ENCODE measurements at places on chromosomes 2 and 18.

GRCh38 chr2:216793386-216793785, 66.5 kb downstream of the TNP1 start:
- DNase-seq: no peak

DNA sequence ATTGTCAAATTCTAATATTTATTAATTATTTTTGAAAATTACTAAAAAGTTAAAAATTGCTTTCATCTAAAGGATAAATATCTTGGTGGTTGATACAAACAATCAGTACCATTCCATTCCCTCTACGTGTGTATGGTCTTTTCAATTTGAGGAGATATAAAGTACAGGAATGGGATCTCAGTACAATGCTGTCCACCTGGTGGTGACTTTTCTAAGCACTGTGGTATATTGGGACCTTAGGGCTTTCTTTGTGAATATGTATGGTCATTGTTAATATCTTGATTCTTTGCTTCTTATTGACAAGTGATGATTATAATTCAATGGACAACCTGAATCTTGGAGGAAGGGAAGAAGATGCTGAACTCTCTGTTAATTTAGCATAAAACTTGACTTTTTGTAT, 83.1 kb downstream of the NBEAL1 start:
- no peak for DNase-seq

GRCh38 chr2:189557373-189557772, 23.2 kb downstream of the SLC40A1 start:
- no peak for DNase-seq

DNA sequence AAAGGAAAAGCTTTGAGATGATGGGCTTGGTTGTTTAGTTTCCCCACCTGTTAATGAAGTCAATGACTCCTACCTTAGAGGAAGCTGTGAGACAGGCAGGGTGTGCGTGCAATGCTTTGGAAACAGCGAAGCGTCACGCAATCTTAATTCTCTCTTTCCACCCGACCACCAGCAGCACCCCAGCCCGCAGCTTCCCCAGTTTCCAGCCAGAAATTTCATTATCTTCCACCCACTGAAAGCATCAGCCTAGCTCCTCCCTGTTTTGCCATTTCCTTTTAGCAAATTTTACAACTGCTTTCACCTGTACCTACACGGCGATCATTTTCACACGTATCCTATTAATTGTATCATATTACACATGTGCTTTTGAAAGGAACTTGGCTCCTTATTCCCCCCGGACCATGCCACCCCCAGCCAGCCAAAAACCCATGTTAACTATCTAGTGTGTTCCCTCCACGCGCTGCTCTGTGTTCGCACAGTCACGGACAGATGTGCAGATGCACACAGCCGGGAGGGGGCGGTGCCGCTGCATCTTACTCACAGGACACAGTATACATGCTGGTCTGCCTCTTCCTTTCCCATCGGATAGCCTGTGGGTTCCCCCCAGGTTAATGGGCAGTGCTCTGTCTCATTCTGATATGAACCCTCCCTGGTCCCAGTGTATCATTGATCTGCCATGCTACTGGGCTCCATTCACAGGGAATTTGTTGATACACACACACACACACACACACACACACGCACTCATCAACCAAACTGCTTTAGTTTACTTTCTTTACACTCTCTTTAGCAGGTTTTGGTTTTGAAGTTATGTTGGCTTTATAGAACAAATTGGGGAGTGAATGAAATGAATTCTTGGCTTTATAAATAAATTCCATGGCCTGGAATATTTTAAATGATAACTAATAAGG, 22.4 kb downstream of the CYP27C1 start:
- peak; percentile 44 for DNase-seq

GRCh38 chr2:119112230-119112629, 46.3 kb downstream of the C1QL2 start:
- no peak for DNase-seq

- no peak for DNase-seq
Measured at GRCh38 chr2:3960106-3960505, 256.7 kb downstream of the DCDC2C start.

DNA sequence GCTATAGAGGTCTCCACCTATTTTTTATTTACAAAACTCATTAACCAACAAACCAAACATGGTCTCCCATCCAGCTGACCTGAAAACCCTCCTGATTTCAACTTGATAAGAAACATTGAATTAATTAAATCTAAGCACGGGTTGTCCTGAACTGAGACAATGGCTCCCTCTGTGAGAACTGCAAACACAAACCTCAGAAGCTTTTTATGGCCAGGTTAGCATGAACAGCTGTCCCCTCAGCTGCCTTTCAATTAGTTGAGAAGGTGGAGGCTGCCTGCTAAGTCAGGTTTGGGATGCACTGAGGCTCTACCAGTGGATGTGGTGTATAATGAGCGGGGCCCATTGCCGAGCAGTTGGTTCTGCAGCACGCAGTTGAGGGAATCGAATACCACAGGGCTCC, 258.5 kb upstream of the DDX18 start:
- peak; percentile 7 for DNase-seq

- no peak for DNase-seq
Measured at GRCh38 chr2:43073401-43073825, 153.0 kb downstream of the ZFP36L2 start.

- no peak for DNase-seq
Measured at GRCh38 chr2:120750488-120751210, 15.0 kb downstream of the GLI2 start.
